ENCODE measurements at places on chromosomes 16 and 17.

GRCh38 chr17:71969500-71969899 is 151.3 kb upstream of the SOX9 start:
- DNase-seq = no peak

- peak; percentile 83 for DNase-seq
Observed at GRCh38 chr17:8192070-8192815, 2.3 kb upstream of the BORCS6 start.

GRCh38 chr16:86616906-86617305 is 38.6 kb downstream of the FOXL1 start:
- no peak for DNase-seq

GRCh38 chr16:59573528-59574271 is 839.6 kb upstream of the GOT2 start:
- no peak for DNase-seq

DNA sequence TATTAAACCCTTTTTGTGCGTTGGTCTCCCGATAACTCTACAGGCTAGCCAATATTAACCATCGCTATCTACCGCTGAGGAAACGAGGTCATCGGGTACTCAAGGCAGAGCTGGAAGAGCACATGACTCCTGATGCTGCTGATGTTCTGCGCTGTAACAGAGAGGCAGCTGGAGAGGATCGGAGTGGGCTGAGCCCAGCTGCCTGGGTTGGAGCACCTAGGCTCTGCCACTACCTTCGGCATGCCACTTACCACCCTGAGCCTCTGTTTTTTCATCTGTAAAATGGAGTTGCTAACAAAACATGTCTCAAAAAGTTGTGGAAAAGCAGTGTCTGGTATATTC is 432 bp upstream of the SLC46A1 start:
- no peak for DNase-seq

- DNase-seq = peak; percentile 44
Observed at GRCh38 chr17:45052052-45052772, 780 bp upstream of the DCAKD start.

DNA sequence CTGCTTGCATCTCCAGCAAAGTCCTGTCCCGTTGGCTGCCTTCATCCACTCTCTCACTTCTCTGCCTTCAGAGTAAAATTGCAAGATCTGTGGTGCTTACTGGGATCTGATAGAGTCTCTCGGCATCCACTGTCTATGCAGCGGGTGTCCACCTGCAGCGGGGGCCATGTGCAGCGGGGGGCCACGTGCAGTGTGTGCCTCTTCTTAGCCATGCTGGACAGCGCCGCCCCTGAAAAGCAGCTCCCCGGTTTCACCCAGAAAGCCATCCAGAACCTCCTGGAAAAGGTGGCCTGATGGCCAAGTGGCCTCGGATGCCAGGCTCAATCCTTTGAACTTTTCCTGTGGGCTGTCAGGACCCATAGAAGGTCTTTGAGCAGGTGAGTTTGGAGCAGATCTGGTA is 9.5 kb downstream of the STX4 start:
- no peak for DNase-seq

DNA sequence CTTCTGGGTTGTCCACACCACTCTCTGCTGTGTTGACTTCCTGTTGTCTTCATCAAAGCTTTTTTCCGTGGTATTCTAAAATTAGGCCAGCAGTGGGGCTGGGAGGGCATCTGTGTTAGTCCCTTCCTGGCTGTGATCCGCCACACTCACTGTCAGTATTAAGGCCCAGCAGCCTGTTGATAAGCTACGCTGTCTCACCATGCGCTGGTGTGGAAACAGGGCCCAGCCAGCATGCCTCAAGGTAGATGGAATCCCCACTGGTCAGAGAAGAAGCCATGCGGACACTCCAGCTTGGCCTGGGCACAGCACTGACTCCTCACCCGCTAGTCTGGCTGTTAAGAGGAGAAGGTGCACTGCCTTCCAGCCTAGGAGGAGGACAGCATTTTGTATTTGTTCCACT is 11.4 kb downstream of the CDR2L start:
- no peak for DNase-seq

DNA sequence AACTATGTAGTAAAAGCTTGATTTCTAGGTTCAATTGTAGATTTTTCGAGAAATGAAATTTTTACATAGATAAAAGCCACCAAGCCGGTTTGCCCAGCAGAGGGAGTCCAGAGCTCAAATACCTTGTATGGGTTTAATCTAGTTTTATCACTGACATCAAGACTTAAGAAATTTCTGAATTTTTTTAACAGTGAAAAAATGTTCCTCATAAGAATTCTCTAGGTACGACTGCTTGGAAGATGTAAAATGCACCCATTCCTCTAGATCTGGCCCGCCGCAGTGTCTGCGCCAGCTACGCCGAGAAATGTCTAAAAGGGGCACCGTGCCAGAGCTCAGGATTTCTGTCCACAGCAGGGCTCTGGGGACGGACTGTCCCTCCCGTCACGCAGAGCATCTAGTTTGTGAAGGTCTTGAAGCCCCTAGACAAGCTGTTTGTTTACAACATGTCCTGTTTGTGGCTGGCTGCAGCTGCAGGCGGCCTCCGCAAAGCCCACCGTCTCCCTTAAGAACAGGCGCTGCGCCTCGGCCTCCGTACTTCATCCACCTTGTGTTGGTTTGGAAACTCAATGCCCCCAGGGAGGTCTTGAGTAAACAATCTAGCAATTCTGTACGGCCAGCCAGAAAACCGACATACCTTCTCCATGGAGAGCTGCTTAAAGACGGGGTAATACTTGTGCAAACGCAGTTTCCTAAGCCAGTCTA is 24.8 kb downstream of the MAP1LC3B start:
- peak; percentile 65 for DNase-seq
